ENCODE measurements at places on chromosomes 13 and 19.

- DNase-seq: no peak
Observed at GRCh38 chr19:10553943-10554381, 10.3 kb downstream of the ATG4D start.

GRCh38 chr19:35905178-35905727, 2.8 kb downstream of the TYROBP start:
- DNase-seq: no peak

DNA sequence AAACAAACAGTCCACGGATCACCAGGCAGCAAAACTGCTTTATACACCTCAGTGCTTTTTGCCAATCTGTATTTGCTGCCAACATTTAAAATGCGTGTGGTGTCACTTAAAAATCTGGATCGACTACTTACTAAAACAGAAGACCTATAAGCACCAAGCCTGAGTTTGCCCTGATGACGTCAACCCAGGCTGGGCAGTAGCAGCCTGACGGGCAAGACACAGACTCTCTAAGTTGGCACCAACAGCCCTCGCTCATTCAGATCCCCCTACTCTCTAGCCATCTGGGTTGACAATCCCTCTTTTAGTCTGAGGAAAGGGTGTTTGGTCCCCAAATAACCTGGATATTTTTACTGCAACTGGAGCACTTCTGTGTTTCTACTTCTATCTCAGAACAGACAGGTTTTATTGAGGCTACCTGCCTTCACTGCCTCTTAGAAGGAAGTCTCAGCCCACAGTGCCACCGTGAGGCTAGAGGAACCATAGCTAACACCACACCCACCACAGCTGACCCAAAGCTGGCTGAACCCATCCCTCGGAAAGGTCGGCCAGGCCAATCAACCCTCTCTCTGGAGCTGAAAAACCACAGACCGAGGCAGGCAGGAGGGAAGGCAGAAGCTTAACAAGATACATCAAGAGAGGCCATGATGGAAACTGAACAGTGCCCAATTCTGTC, 6.9 kb downstream of the SUGP2 start:
- DNase-seq: no peak

- no peak for DNase-seq
Observed at GRCh38 chr19:16268676-16269319, 55.8 kb upstream of the KLF2 start.

DNA sequence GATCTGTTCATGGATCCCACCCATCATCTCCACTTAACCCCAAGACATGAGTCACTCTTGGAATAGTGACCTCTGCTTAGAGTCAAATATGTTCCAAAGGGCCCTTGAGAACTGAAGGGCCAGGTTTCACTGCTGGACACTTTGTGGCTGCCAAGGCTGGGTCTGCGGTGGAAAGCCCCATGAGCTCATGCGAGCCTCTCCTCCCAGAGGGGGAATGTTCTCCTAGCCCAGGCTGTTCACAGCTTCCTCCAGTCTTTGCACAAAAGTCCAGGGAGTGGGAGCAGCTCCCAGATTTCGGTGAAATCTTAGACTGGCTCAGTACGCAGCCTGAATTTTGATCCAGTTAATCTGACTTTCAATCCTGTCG, 732 bp upstream of the DCLK1 start:
- DNase-seq: no peak

DNA sequence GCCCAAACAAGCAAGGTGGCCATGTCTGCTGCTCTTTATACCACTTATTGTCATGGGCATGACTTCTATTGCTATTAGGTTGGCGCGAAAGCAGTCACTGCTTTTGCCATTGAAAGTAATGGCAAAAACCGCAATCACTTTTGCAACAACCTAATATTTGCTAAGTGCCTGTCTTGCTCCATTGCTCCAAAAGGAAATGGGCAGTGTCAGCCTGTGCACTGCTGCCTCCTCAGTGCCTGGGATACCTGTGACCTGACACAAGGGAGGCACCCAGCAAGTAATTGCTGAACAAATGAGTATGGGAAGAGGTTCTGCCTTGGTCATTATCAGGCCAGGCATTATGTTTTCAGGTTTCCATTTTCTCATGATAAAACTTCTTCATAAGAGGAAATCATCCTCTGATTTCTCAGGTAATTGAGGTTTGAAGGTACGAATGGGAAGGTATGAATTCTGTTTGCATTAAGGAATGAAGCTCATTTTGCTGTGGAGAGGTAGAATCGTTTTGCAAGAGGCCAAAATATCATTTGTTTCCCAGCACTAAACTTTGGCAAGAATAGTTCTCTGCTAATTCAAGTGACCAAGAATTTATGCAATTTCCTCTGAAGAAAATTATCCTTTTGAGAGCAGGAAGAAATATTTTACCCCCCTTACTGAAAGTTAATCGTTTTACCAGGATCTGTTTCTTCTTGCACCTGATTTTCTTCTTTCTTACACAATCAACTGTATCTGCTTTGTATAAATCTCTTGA, 128.4 kb upstream of the SPRY2 start:
- no peak for DNase-seq

GRCh38 chr13:74134777-74135325, 647 bp upstream of the KLF12 start:
- peak; percentile 48 for DNase-seq

DNA sequence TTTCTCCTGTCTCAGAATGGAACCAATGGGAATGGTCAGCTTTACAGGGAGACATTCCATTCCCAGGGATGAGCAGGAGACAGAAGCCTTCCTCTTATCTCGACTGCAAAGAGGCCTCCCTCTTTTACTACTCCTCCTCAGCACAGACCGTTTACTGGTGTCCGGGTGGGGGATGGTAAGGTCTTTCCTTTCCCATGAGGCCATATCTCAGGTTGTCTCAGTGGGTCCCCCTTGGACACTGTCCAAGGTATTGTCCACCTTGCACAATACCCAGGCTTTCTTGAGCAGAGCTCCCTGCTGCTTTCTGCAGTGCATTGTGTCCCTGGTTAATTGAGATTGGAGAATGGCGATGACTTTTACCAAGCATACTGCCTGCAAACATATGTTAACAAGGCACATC, 7.5 kb upstream of the ZNF808 start:
- DNase-seq: no peak

DNA sequence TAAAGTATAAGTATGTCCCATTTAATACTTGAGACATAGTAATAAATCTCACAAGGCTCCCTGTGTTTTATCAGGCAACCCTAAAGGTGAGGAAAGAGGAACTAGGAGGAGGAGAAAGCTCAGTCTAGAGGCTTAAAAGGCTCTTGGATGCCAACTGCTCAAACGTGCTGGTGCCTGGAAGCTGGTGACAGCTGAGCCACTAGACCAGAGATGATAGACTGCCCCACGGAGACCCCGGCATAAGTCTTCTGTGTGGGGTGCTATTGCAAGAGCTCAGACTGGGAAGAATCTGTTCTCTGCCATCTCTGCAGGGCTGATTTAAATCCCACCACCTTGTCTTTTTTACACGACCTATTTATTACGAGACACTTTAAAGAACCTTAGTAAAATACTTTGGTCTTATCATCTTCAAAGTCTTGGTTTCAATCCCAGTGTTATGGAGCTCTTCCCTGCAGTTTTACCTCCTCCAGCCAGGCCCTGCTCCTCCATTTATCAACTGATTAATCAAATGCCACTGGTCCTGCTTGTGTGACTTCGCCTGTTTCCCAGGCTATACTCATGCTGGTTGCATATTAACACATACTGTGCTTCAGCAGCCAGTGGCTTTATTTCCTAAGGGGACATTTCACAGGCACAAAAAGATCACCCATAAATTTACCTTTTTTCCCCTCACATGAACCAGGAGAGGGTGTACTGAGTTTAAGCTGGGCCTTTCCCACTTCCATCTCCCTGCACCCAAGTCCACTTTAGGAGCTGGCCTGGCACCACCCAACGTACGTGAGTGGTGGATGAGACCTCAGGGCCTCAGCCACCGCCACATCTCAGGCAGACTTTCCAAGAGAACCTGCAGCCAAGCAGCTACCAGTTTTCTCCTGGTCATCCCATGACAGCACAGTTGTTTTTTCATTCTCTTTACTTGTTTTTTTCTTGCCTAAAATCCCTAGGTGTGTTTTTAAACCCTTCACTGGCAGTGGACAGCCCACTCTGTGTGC, 7.8 kb upstream of the ATP12A start:
- no peak for DNase-seq

GRCh38 chr19:4911314-4911713, 2.0 kb downstream of the UHRF1 start:
- no peak for DNase-seq

DNA sequence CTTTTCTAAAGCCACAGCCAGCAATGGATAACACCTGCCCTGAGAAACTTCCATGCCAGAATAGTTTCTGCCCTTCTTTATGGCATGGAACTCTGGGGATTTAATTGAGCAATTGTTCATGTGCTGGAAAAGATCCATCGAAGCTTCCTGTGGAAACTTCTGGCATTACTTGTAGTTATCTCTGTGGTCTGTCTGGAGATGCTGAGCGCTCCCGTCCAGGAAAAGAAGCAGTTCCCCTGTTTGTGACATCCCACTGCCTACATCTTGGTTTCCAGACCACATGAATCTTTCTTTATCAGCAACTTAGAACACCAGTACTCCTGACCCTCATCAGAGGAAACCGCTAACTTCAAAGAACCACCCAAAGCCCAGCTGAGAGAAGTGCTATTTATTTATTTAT, 24.6 kb downstream of the FLT1 start:
- no peak for DNase-seq

GRCh38 chr13:94800423-94800822, 88.1 kb upstream of the SOX21 start:
- DNase-seq: no peak

DNA sequence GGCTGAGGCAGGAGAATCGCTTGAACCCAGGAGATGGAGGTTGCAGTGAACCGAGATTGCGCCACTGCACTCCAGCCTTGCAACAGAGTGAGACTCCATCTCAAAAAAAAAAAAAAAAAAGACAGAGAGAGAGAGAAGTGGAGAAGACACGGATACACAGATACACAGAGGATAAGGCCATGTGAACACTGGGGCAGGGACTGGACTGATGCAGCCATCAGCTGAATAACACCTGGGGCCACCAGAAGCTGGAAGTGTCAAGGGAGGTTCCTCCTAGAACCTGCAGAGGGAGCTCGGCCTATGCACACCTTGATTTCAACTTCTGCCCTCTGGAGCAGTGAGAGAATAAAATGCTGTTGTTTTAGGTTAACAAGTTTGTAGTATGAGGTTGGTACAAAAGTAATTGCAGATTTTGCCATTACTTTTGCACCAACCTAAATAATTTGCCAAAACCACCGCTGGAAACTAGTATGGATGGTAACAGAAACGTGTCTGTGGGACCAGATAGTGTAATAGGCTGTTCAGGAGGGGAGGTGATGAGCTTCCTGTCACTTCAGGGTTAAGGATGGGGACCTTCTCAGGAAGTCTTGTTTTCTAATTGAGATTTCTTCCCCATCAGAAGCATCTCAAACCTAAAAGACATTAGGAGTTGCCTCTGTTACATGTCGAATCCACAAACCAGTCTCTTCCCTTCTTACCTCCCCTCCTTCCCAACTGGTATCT, 36.4 kb upstream of the IGSF23 start:
- DNase-seq: no peak
